ENCODE measurements at places on chromosomes 5 and 9.

- no peak for DNase-seq
Measured at GRCh38 chr5:174325431-174325830, 279.9 kb downstream of the NSG2 start.

DNA sequence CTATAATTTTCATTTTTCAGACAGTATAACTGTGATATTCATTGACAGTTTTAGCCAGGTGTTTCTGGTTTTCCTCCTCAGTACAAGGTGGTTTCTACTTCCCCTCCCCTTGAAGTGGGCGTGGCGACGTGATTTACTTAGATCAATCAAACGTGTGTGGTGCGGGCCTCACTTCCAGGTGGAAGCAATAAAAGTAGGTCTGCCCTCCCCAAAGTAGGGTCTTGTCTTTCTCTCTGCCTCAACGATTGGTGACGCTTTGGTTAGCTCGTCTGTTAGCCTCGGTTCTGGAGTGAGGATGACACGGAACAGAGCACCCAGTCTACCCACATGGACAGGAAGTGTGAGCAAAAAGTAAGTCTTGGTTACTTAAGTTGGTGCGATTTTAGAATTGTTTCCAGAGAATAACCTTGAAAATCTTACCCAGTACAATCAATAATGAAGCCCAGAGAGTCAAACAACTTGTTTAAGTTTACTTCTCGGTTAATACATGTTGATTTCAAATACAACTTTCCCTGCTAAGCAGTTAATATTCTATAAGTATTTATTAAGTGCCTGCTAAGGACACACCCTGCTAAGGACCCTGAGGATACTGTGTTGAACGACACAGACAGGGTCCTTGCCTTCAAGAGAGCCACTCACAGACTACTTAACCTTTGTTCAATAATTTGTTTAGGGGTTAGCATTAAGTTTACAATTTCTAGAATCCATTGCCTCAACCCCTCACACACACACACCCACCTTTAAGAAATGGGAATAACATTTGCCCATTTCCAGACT lies 48.4 kb downstream of the COX7C start:
- DNase-seq = peak; percentile 21

DNA sequence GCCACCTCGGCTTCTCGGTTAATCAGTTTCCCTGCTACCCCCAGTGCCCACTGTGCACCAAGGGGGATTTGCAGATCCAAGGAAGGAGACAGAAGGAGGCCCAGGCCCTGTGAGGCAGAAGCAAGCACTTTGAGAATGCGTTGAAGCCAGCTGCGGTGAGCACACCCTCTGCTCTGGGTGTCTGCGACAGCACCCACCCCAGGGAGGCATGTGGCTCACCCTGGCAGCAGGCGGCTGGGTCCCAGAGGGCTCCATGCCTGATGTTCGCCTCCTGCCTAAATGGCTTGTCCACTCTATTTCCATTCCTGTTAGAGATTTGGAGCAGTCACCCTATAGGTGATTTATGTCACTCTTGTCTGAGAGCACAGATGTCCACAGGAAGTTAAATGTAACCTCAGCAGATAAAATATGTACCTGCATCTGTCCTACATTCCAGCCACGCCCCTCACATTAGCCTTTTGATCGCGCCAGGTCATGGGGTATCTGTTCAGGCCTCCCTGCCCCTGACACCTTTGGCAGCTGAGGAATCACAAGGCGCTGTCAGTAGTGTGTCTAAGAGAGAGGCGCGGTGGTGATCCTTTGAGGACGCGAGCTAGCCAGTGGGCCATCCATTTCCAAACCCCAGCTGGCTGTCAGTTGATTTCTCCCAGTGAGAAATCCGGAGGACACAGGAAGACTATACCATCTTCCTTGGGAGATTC lies 28.1 kb downstream of the PTGES2 start:
- no peak for DNase-seq

DNA sequence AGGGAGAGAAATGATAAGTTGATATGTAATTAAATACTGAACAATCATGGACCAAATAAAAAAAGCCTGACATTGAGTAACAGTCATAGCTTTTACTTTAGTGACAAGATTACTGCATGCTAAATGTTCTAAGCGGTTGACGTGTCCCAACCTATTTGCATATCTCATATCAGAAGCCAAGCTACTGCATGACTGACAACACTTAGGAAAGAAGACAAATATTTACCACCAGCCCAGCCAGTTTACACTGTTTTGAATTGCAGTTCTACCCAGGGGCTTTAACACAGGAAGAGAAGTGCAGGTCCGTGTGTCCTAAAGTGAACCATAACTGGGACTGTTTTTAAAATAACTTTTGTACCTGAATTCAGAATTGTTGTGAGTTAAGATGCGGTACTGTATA lies 219.9 kb downstream of the PRDM9 start:
- no peak for DNase-seq

DNA sequence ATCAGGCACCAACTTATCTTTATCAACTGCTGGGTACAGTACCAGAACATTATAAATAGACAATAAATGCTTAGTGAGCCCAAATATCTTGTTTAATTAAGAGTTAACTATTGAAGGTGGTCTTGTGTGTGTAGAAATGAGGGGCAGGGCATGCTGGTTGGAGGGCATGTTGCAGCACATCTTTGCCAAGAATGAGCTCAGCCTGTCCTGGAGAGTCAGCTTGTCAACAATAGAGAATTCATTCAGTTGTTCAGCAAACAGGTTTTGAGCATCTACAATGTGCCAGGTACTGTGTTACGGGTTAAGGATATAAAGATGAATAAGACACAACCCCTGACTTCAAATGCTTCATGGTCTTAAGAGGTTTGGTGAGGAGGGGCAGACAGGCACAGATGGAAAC lies 19.2 kb upstream of the F2RL1 start:
- no peak for DNase-seq

- DNase-seq = peak; percentile 23
Measured at GRCh38 chr9:122991370-122991830, 42.1 kb upstream of the GPR21 start.

DNA sequence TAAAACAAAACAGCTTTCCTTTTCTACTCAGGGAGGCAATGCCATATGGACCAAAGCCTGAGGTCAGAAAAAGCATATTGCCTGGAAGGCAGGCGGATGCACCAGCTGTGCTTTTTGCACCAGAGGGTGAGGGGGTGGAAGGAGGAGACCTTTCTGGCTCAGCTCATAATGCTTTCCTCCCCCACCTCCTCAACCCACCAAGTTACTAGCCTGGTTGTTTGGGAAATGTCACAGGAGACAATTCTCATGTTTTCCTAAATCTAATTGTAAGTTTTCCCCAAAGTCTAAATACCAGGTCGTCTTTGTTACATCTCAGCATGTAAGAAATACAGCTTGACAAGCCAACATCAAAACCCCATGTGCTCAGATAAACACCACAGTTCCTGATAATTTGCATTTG lies 72.6 kb upstream of the DMRTA1 start:
- no peak for DNase-seq

- no peak for DNase-seq
Measured at GRCh38 chr9:113348437-113348836, 904 bp upstream of the BSPRY start.

DNA sequence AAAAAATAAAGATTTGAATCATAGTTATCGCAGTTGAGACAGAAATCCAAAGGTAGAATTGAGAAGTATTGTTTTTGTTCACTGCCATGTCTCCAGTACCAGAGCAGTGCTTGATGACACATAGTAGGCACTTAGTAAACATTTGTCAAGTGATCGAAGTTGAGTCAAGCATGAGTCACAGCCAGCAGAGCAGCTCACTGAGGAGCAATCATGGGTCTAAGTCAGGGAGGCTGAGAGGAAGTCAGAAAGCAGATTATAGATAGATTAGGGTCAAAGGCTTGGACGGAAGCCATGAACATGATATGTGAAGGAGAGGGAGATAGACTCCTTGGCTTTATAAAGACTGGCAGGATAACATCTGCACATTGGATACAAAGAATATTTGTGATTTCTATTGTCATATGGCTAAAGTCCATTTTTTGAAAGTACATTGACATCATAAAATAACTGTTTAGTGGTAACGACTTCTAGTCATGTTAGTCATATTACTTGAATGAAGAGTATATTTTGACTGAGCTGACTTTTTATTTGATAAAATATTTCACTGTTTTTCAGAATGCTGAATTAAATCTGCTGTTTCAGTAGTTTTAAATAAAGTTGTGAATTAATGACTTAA lies 168.5 kb downstream of the RAB3C start:
- DNase-seq = no peak

GRCh38 chr5:160166973-160167623 lies 47.8 kb upstream of the PWWP2A start:
- DNase-seq = no peak

DNA sequence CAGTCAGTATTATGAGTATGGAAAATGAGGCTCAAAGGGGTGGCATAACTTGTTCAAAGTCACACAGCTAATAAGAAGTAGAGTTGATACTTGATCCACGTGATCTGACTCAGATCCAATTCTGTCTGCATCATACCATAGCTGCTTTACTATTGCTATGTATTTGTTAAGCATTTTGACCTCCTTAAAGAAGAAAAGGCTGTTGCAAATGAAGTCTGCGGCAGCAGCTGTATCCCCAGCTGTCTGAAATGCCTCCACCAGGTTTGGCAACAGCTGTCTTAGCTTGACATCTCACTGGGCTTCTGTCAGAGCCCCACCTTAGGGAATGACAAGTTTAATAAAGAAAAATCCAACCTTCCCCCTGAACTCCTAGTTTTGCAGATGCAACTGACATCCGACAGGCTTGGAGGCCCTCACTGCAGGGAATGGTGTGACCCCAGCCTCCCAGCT lies 75.6 kb upstream of the SLC44A1 start:
- no peak for DNase-seq

DNA sequence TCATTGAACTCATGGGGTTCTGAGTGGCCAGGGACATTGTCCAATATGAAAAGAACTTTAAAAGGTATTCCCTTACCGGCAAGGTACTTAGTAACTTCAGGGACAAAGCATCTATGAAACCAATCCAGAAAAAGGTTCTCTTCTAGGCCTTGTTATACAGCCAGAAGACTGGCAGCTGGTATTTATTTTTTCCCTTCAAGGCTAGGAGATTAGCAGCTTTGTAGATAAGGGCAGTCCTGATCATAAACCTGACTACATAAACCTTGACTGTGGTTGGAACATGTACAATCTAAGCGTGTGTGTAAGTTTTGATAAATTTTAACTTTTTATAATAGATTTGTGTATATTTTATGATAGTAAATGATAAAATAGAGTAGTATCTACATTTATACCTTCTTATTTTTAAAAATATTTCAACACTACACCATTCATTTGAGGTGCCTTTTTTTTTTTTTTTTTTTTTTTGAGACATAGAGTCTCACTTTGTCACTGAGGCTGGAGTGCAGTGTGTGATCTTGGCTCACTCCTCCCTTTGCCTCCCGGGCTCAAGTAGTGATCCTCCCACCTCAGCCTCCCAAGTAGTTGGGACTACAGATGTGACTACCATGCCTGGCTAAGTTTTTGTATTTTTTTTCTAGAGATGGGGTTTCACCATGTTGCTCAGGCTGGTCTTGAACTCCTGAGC lies 24.5 kb downstream of the RANBP17 start:
- DNase-seq = no peak

DNA sequence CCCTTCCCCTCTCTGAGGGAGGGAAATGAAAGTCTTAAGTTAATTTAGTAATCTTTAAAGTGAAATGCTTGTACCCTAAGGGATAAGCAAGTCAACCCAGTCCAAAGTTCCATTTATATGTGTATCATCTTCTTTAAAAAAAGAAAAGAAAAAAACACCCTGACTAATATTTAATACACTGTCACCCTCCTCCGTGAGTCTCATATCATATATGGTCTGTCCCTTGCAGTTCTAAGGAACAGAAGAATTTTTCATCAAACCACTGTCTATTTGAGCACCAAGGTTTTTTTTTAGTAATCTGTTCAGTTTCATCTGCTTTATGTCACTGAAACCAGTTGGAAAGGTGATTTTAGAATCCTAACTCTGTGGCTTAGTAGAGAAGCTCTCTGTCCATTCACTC lies 15.2 kb downstream of the TNIP1 start:
- no peak for DNase-seq

DNA sequence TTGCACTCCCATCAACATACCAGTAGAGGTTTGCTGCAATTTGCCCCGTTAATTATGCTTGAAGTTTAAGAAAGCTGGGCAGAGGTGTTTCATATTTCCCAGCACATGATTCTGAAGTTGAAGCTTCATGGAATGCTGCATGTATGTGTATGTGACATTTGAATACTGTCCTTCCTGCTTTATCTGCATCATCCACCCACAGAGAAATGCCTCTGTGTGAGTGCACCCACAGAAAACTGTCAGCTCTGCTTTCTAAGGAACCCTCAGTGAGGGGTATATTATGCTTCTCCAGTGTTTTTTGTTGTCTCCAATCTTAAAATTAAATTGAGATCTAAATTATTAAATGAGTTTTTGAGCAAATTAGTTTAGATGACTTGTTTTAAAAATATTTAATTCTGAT lies 358.1 kb upstream of the PIK3R1 start:
- no peak for DNase-seq

DNA sequence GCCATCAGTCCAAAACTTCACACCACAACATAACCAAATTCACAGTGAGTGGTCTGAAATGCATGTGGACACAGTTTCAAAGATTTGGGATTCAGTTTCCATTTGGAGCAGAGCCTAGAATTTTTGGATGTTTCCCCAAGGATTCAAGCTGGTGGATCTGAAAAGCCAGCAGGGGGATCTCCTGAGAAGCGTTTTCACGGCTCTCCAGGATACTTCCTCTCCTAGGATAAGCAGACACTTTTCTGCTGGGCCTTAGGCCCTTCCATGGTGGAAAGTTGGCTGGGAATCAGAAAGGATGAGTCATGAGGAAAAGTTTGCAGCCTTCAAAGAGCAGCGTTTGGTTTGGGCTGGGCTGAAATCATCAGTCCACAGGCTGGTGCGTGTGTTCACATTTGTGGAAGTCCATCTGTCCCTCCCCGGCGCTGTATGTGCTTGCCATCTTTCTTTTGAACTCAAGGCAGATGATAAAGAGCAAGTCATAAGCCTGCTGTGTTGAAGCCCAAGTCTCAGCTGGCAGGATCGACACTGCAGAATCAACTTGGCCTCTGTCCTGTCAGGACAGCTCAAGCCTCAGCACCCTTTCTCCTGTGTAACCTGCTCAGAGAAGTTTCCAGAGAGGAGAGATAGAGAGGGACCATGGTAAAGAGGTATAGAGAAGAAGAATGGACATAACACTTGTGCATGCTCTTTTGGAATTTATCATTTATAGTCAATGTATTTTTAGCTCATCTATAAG lies 152.6 kb upstream of the MSX2 start:
- no peak for DNase-seq

GRCh38 chr9:116160676-116161571 lies 7.3 kb downstream of the PAPPA start:
- DNase-seq = no peak

Data from GM12878 (cell line).